MCF 10A (cell line): ENCODE measurements at places on chromosomes 2 and 18. TPM values are rescaled to one million over a fixed set of nuclear protein-coding genes. Genes with fewer than 3 reads are reported as not detected.
A peak's percentile ranks its signal among the peaks of the same experiment; 100 is the strongest.

The CSRNP3 gene
- 0.05 and 0.33 TPM in 2 replicates for total RNA-seq

- peak; percentile 81 for DNase-seq
Measured at GRCh38 chr2:165793161-165793778, 777 bp downstream of the GALNT3 start.

The GPC1 gene
- total RNA-seq, result 36.9 and 38.9 TPM in 2 replicates

DNA sequence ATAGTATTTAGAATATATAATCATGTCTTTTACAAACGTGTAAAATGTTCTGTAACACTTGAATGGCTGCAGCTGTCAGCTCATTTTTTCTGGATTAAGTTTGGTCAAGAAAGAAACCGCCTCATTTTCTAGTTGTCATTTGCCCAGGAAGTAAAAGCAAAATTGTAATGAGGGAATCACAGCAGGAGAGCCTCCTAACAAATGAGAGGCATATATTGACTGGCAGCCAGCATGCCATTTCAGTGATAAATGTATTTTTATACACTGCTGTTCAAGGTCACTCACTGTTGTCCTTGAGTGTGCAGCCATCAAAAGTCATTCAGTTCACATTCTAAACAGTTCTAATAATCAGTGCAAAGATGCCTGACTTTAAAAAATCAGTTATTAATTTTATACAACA, 144.3 kb upstream of the BOD1L2 start:
- DNase-seq, result no peak

DNA sequence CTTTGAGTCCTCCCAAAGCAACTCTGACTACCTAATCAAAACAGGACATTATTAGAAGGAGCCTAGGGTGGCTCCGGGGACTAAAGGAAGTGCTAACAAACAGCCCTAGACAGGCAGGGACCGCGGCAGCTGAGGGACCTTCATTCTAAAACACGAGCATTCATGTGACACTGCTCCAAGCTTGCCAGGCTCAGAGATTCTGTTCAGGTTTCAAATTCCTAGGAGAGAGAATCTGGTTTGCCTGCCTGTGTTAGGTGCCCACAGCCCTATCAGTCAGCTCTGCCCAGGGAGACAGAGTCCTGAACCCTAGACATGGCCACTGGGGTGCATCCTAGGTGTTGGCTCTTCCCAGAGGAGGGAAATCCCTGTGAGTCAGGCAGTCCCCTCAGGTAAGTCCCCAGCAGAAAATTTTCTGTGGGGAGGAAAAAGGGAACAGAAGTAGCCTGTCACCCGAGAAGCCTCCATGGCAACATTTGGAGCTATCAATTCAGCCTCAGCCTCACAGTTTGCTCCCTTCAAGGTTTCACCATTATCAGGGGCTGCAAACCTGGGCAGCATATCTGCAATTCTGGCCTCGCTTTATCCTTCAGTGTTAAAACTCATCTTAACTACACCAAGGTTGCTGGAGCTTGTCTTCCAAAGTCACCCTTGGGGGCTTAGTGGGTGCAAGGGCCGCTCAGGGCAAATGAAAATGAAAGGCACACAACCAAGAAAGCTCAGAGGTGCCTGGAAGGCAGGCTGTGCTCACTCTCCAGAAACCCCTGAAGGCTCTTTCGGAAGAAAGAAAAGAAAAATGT, 28.6 kb downstream of the PCBP1 start:
- no peak for DNase-seq

DNA sequence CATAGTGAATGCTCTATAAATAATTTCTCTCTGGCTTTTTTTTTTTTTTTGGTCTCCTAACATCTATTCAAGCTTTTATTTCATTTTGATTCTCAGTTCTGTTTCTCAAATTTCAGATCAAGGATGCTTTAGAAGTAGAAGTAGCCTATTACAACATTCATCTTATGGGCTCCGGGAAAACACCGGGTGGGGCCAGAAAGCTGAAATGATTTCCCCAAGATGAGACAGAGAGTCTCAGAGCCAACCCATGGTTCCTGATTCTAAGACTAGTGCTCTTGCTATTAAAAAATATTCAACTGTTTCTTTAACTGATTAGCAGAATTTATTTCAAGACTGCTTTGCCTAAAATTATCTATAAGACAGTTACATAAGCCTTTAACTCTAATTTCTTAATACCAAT, 147.2 kb upstream of the CCDC68 start:
- no peak for DNase-seq

The MSH2 gene
- total RNA-seq, result 7.6 and 8.7 TPM in 2 replicates

The KCNG2 gene
- total RNA-seq, result not detected in 2 replicates

The CENPA gene
- 19.7 and 35.1 TPM in 2 replicates for total RNA-seq

DNA sequence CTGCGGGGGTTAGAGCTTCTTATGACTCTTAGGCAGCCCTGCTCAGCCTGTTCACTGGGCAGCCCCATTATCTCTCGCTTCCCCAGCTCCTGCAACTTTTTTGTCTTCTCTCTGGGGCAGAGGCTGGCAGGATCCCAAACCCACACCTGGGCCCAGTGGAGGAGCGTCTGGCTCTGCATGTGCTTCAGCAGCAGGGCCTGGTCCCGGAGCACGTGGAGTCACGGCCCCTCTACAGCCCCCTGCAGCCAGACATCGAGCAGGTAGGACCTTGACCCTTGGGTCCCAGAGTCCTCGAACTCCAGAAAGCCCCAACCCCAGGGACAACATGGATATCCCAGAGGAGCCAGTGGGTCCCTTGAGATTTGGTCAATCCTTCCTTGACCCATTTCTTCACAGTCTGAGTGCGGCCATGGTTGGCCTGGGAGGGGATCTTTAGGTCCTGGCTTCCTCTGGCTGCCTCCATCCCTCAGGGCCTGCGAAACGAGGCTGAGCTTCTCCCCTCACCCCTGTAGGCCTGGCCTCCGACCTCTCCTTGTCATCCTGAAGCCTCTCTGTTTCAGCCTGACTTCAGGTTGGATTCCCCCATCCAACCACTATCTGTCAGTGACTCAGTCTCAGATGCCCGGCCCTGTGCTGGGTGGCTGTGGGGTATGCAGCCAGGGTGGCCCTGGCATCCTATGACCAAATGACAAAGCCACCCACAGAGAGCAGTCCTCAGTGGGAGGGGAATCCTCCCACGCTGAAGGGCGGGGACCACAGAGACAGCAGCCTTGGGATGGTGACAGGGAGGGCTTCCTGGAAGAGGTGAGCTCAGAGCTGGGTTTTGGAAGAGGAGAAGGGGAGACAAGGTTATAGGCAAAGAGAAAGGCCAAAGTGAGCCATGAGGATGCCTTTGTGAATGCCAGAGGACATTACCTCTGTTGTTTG, 214.2 kb downstream of the DYSF start:
- no peak for DNase-seq

DNA sequence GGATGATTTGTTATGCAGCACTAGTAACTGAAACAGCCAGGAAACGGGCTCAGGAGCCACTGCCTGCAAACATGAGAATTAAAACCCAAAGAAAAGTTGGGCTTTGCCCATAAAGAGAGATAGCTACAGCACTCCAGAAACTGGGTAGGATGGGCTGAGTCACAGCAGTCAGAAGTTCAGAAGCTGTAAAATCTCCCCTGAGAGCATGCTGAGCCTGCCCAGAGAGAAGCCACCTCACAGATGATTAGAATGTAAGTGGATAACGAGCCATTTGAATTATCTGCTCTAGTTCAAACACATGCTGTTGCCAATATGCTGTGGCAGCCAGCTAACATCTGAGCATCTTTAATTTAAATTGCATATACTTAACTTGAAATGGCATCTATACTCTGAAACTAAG, 388.1 kb upstream of the ACVR2A start:
- DNase-seq, result no peak

The MC5R gene
- total RNA-seq, result not detected in 2 replicates

The FAP gene
- 8.7 and 12.1 TPM in 2 replicates for total RNA-seq

- peak; percentile 63 for DNase-seq
Measured at GRCh38 chr2:29606104-29607037, 315.0 kb downstream of the ALK start.

DNA sequence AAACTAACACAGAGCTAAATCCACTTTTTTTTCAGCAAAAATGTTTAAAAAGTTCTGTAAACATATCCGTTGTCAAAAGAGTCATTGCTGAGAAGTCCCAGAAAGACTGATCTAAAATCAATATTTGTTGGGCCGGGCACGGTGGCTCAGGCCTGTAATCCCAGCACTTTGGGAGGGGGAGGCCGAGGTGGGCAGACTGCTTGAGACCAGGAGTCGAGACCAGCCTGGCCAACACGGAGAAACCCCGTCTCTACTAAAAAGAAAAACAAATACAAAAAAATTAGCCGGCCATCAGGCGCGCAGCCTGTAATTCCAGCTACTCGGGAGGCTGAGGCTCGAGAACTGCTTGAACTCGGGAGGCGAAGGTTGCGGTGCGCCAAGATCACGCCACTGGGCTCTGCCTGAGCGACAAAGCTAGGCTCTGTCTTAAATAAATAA, 1.4 kb downstream of the OLA1 start:
- no peak for DNase-seq

The DTNB gene
- 22.7 and 26.3 TPM in 2 replicates for total RNA-seq

DNA sequence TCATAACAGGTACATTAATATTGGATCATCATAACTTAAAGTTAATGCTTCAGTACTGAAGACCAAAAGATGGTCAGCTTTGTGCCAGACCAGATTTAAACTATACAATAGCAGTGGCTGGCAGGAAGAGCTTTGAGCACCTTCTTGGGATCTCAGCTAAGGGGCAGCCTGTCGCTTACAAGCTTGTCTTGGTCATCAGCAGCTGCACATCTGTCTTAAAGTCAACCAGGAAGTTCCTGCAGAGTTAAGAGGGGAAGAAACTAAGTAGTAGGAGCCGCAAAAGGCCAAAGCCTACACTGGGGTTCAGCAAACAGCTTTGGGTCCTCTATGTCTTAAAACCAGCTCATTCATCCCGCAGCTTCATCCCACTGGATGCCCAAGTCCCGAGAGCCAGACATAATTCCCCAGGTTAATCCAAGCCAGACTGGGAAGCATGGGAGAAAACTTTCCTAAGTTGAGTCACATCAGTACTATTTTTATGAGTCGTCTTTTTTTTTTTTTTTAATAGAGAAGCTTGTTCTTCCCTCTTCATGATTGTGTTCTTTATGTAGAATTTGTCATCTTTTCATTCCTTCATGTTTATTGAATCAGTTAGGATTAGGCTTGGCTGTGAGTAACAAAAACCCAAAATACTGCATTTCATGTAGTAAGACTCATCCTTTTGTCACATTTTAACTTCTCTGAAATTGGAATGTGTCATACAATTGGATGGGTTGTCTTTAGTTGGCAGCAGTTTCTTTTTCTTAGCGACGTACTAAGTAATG, 59.3 kb downstream of the SERTAD2 start:
- DNase-seq, result no peak

- DNase-seq, result no peak
Measured at GRCh38 chr2:83109284-83109683, 1349.8 kb downstream of the SUCLG1 start.

The CAPN13 gene
- not detected in 2 replicates for total RNA-seq

DNA sequence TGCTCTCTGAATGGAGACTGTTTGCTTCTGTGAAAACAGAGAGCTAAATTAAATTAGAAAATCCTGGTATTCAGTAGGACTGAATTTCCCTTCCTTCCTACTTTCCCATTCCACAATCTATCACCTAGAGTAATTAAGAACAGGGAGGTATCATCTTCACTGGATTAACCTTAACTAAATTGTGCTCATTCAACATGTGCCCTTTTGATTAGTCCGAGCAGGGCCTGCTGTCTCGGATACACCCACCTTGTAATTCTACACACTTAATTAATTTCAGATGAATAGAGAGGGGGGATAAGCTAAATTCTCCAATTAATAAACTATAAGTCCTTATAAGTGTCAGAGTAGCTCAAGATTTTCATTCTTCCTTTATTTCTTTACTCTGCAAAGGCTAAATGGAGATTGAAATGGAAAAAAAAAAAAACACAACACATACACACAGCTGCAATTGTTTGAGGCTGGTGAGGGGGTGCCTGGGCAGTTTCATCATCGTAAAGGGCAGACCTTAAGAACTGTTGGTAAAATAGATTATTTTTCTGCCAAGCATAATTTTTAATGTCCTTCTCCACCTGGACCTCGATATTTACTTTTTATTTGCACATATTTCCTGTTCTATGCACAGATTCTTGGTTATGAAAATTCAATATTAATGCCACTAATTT, 157.1 kb upstream of the SIX2 start:
- no peak for DNase-seq

DNA sequence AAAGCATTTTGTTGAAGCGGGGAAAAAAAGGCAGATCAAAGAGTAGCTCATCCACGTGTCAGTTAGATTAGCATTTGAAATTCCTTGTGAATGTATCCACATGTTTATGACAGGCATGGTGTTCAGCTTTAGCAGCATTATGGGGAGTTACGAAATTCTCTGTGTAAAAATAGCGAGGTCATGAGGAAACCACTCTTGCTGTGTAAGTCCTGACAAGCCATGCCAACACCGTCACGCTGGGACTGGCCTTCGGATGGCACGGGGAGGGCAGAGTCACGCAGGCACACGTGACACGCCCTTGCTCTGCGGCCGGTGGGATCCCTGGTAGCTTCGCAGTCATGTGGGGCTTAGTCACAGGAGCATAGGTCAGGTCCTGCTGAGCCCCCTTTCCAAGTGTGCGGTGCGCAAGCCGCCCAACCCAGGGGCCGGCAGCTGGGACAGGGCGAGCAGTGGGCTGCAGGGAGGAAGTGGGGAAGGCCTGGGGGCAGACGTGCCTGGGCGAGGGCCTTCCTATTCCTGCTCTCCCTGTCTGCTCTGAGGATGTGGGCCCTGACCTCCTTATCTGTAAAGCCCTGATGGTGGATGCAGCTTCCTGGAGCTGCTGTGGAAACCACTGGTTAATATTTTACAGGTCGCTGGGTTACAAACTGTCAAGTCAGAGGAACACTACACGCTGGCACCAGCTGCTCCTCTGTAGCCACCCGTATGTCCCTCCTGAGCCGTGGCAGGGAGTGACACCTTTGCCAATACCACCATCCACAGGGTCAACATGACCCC, 18.0 kb downstream of the MBP start:
- peak; percentile 98 for DNase-seq

GRCh38 chr2:120254178-120254577, 1.5 kb downstream of the RALB start:
- no peak for DNase-seq

The PDCD1 gene
- total RNA-seq, result not detected in 2 replicates

GRCh38 chr2:196195758-196196157, 24.4 kb upstream of the STK17B start:
- no peak for DNase-seq

- no peak for DNase-seq
Measured at GRCh38 chr2:172248381-172248780, 145.7 kb upstream of the DLX2 start.

- no peak for DNase-seq
Measured at GRCh38 chr2:141316103-141316502, 814.7 kb downstream of the LRP1B start.

- no peak for DNase-seq
Measured at GRCh38 chr2:241437179-241437578, 71.2 kb downstream of the STK25 start.

The HOXD9 gene
- not detected in 2 replicates for total RNA-seq

DNA sequence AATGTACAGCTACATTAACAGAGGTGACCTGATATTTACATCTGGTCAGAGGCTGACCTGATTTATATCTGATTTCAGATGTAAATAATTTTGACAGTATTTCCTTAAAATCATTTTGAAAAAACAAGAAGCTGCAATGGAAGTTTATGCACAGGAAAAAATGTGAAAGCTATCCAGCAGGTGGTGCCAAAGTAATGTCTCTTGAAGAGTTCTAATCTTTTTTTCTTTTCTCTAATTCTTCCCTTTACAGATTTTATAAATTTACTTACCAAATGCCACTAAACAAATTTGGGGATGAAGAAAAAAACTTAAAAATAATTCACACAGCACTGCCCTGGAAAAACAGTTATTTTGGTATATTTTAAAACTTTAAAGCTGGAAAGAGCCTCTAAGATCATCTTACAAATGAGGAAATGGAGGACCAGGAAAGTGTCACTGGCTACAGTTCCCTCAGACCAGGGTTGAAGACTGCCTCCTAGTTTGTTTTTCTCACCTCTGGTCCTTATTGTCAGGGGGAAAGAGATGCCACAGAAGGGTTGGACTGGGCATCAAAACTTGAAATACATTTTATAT, 16.4 kb upstream of the FBLN7 start:
- peak; percentile 47 for DNase-seq

The DNER gene
- total RNA-seq, result 49.2 and 62.6 TPM in 2 replicates
